T-cell (primary cell): ENCODE measurements at places on chromosomes 3 and 15. TPM values are rescaled to one million over a fixed set of nuclear protein-coding genes. Genes with fewer than 3 reads are reported as not detected.

Gene GOLGA6L4
- 4.0 TPM for total RNA-seq

Gene SNTN
- total RNA-seq: not detected

Gene TIMMDC1
- 74.3 TPM for total RNA-seq

Gene PPIP5K1
- 46.0 TPM for total RNA-seq

Gene OSTN
- not detected for total RNA-seq
